Right renal cortex interstitium (tissue), 3 donors: ENCODE measurements at places on chromosomes 5 and 9.

DNA sequence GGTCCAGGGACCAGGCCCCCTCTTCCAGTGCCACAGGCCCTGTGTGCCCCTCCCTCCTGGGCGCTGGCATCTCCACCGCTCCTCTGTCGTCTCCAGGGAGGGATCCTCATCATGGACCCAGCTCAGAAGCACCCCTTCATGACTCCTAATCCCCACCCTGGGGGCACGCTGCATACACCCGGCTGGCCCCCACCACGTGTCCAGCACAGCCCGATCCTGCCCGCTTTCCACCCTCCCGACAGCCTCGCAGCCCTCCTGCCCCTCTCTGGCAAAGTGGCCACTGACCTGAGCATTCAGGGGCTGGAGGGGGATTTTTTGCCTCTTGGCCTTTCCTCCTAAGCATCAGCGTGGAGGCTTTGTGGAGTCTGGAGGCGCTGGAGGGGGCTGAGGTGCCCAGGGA is 1.4 kb downstream of the CCDC187 start:
- no peak for DNase-seq

GRCh38 chr9:78858266-78858665 is 561.3 kb downstream of the PSAT1 start:
- no peak for DNase-seq

DNA sequence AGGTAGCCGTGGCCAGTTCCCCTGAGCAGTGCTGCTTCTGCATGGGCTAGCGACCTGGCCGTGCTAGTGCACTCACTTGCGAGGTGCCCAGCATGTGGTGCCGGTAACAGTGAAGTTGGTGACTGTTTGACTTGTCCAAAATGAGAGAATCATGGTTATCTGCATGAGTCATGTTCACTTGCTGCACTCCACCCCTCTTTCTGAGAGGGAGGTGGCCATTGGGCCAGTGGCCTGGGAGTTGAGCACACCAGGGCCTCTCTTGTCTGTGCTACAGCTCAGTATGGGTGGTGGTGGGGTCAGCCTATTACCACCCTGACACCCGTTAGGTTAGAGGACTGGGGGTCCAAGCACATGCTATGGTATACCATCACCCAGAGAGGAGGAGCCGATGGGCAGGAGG is 55.4 kb upstream of the GARNL3 start:
- no peak for DNase-seq

- DNase-seq, result no peak
Measured at GRCh38 chr5:82185851-82186250, 92.3 kb downstream of the RPS23 start.

DNA sequence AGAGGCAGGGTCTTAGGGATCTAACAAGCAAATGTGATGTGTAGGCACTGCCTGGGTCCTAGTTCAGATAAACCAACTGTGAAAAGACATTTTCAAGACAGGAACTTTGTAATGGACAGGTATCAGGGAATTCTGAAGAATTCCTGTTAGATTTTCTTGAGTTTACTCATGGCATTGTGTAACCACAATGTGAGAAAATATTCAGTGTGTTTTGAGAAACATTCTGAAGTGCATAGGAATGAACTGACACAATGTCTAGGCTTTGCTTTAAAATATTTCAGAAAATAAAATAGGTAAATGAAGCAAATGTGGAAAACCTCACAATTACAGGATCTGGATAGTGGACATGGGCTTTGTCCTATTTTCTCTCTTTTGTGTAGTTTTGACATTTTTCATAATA is 15.2 kb upstream of the AFAP1L1 start:
- no peak for DNase-seq

DNA sequence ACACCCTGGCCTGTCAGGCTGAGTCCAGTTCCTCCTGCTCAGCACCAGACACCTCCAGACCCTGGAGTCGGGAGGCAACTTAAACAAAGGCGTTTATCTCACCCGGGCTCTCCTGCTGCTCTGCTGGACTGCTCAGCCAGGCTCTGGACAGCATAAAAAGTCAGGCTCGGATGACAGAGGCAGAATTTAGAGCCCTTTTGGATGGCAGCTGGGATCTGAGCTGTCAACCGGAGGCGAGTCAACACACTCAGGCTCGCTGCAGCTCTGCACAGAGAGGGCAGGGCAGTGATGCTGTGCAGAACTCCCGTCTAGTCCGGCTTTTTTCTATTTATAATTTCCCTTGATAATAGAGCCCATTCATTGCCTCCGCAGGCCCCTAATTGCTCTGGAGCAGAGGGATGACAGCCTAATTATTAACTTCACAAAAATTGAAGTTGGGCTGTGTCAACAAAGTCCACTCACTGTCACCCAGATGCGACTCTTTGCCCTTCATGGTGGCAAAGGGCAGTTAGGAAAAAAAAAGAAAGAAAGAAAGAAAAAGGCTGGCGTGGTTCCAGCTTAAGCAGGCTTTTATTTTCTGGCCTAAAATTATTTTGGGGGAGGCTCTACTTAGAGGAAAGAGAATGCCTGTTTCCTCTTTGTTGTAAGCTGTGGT is 37.6 kb downstream of the STC2 start:
- no peak for DNase-seq

- no peak for DNase-seq
Measured at GRCh38 chr9:16912197-16912596, 41.7 kb upstream of the BNC2 start.

DNA sequence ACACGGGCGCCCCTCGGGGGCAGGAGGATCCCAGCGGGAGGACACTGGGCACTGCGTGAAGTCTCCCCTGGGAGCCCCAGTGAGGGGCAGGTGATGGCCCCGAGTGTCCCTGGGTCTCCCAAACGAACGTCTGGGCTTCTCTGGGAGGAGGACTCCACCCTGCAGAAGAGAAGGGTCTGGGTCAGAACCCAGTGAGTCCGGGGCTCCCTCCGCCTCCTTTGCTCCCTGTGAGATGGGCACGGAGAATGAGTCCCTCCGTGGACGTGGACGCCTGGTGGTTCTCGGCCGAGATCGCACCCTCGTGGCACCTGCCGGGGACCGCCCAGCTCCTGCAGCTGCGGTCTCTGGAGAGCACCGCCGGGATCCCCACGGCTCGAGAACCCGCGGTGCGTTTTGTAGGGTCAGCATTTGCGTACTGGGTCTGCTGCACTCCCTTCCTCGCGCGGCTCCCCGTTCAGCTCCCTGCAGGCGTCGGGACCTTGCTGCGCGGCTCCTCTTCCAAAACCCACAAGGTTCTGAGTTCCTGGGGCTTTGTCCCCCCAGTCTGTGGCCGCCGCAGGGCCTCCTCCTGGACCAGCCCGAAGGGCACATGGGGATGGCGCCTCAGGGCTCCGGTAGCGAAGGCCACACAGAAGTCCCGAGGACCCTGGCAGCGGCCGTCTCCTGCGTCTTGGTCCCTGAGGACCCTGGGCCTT is 10.2 kb upstream of the CEP72 start:
- no peak for DNase-seq

- no peak for DNase-seq
Measured at GRCh38 chr5:76537073-76537543, 86.1 kb downstream of the F2RL2 start.

- no peak for DNase-seq
Measured at GRCh38 chr5:129973716-129974426, 69.6 kb downstream of the CHSY3 start.

DNA sequence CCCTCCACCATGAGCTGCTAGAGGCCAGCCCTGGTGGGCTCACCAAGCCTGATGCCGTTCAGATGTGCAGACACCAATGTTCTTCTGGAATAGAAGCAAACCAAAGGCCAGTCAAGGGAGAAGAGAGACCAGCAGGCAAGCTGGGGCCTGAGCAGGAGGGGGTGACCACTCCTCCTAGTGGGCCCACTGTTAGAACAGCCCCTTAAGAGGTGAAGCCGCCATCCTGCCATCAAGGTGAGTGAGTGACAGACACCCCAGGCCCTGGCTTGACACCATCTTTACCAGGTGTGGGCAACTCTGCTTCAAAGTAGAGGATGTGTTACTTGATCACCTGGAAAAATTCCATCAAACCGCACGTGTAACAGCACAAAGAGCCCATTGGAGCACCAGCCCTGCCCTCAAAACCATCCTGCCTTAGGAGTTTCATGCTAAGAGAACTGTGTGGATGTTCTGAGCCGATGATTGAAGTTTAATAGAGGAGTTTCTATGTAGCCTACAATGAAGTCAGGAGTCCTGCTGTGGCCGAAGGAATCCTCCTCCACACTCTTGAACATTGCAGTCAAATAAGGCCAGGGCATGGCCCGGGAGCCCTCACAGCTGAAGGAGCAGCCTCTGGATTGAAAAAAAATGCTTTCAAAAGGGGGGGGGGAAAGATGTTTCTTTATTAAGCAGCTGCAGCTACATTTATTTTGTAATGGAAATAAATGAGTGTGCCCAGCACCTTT is 20.8 kb downstream of the AMBP start:
- no peak for DNase-seq

- no peak for DNase-seq
Measured at GRCh38 chr5:147635882-147636728, 126.2 kb upstream of the DPYSL3 start.

DNA sequence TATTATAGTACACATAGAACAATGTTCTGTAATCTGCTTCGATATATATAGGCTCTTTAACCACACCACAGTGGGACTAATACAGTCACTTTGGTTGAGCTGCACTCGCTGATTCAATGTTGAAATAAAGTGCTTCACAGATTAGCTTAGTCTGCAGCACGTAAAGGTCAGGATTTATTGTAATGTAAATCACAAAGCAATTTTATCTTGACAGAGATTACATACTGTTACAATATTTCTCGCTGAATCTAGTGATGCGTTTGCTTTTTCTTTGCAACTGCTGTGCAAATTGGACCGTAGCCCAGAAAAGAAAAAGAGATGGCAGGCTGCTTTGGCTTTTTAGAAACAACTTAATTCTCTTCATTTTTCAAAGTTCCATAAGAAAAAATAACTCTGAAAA is 52.9 kb downstream of the CETN3 start:
- DNase-seq, result peak; percentile 18

DNA sequence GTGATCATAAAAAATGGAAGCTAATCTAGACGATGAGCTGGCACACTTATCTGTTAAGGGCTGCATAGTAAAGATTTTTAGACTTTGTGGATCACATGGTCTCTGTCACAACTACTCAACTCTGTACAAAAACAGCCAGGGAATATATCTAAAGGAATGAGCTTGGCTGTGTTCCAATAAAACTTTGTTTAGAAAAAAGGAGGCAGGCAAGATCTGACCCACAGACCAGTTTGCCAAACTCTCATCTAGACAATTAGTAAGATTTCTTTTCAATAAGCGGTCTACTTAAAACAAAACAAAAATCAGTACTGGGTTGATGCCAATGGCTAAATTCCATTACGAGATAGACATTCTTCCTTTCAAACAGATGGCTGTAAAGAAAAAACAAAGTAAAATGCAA is 53.0 kb upstream of the RETREG1 start:
- no peak for DNase-seq

- DNase-seq, result no peak
Measured at GRCh38 chr5:73433982-73434342, 14.6 kb downstream of the FOXD1 start.

DNA sequence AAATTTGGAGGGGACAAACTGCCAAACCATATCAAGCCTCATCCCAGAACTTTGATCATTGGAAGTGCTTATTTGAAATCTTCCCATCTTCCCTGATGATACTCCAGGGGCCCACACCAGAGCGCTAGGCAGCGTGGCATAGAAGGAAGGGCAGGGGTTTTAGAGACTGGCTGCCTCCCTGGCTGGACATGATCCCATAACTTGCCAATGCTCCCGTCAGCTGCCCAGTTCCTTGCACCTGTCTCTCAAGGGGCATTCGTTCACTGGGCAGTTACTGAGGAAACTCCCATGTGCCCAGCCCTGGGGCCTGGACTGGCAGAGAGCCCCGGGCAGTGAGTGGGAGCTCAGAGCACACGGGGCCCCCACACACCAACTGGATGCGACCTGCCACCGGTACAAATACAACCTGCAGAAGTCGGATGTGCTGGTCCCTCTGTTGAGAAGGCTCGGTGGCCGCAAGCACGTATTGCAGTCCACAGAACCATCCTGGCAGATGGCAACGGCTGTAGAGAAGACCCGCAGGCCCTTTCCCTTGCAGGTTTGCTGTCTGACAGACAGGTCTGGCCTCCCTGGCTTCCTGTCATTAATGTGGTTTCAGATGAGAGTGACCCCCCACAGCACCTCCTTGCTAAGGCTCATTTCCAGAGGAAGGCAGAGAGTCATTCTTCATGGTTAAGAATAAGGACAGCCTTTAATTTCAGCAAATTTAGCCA is 122.4 kb downstream of the MVB12B start:
- no peak for DNase-seq

DNA sequence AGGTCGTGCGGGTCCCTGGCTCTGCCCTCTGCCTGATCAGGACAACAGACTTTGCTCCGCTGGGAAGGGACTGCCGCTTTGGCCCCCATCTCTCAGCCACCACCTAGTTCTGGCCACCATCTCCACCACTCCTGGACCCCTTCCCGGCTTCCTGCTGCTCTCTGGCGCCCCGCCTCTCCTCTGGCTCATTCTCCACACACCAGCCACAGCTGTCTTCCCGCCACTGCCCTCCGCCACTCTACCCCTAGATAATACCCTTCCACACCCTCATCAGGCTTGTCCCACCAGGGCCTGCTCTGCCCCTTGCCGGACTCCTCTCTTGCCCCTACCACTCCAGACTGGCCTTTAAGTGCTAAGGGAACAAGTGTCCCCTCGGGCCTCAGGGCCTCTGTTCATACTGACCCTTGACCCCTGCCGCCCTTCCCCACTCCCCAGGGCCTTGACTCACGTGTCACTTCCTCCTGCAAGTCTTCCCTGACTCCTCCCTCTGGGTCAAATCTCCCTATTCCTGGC is 3.0 kb upstream of the CDX1 start:
- no peak for DNase-seq

DNA sequence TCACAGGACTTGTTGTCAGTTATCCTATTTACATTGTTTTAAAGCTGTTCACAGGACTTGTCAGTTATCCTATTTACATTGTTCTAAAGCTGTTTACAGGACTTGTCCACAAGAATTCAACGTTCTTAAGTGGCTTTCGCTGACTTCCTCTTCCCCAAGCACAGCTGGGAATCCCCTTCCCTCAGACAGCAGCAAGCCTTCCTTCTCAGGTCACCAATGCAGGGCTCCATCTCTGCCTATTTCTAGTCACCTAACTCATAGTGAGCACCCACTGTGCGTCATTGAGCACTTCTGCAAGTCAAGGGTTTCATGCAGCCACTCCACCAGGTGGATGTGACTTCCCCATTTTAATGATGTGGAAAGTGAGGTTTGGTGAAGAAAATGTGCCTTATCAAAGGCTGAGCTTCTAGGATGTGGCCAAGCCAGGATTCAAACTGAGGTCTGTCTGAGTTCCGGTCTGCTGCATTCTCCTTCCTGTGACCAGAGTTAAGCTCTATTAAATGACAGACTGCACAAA is 109.8 kb upstream of the ZNF462 start:
- DNase-seq, result no peak

DNA sequence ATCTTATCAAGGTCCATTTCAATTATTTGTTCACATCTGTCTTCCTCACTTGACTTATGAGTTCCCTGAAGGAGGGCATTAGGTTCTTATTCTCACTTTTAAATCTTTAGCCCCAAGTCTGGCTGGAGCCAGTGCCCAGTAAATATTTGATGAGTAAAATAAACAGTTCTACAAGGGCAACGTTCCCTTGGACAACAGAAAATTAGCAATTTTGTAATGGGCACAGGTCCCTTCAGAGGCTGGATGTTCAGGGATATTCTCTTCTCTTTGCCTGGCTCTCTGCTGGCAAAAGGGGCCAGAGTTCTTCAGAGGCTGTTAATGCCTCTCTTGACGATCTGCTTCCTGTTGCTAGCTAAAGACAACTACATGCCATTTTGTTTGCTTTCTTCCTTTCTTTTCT is 149.7 kb downstream of the SEMA6A start:
- DNase-seq, result no peak

GRCh38 chr5:172454358-172455086 is at the start of gene SH3PXD2B:
SH3PXD2B (minus strand) TSS chr5:172454525; CDS start chr5:172454352, 173 bp downstream.
- DNase-seq, result no peak

GRCh38 chr5:109987970-109988369 is 298.2 kb downstream of the MAN2A1 start:
- DNase-seq, result no peak
